LHCN-M2 (cell line): ENCODE measurements at places on chromosomes 12 and 14. TPM values are rescaled to one million over a fixed set of nuclear protein-coding genes. Genes with fewer than 3 reads are reported as not detected.
A peak's percentile ranks its signal among the peaks of the same experiment; 100 is the strongest.

DNA sequence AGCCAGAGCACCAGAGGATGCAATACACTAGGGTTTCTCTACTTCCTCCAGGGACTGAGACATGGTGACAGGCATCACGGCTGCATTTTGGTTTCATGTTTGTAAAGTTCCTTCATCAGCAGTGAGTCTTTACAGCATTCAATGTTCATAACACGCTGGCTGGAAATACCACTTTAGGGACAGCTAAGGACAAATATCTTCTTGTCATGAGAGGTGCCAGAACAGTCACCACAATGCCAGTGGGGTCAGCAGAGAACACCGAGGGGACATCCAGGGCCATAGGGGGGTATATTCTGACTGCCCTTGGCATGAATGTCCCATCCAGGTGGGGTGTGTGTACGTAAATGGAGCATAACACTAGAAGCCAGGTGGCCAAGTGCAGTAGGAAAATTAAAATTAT is 72.3 kb downstream of the CCDC60 start:
- no peak for DNase-seq

DNA sequence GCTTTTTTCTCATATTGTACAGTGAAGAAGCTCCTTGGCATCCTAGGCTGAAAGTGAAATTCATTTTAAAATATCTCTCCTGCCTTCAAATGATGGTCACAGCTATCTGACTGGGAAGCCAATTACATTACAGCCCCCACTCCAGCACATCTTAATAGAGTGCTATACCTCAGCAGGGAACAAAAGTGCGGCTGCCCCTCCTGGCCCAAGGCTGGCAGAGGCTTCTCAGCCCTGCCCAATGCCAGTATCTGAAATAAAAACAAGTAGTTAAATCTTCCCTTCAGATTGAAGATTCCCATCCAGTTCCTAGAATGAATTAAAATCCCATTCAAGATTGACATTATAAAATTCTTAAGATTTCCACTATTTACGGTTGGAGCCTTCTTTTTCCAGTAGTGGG is 54.9 kb upstream of the GNG2 start:
- DNase-seq = no peak

GRCh38 chr12:107440606-107441005 is 245.0 kb upstream of the PWP1 start:
- DNase-seq = no peak

DNA sequence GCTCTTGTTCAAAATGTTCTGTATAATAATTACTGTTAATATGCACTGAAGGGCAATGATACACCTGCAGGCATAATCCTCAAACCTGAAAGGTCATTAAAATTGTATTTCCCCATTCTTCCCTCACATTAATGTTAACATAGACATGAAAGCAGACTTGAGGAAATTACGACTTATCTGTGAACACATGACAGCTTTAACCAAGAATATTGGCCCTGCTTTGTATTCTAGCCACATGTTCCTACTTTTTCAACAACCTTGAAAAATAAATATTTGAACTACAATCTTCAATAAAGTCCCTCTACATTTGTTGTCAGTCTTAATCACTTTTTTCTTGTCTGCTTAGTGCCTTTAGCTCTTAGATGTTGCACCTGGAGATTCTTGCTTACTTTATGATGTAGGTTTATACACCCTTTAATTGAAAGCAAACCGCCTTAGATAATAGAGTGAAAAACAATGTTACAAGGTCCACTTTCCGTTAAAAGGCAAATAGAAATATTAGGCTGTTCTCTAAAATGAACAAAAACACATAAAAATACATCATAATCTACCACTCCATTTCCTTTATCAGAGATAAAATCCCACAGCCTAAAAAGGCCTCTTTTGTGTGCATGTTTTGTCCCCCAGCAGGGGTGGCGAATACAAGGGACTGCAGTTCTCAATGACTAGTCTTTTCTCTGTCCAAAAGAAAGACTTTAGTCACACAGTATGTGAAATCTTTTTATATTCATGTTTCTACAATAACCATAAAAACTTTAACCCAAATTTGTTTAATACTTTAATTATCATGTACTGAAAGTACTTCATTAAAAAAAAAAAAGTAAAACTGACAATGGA is 55.9 kb downstream of the ZFC3H1 start:
- DNase-seq = no peak

The DHH gene
- total RNA-seq = 0.06 TPM in 1 of 2 replicates, not detected in the other

DNA sequence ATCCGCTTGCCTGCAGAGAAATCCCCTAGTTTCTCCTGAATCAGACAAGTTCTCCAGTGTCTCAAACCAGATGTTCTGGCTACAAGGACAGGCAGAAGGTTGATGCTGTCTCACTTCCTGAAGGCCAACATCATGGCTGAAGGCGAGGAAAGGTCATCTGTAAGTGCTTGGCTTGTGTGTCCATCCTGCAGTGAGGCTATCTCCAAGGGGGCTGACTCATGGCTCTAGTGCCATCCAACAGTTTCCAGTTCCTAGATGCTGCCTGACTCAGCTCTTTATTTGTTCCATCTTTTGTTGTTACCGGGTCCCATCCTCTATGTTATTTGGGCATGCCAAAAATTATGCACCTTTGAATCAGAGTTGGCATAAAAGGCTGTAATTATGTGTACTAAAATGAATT is 232.1 kb upstream of the TBX3 start:
- peak; percentile 87 for DNase-seq
